ENCODE measurements at places on chromosomes 11 and 22. TPM values are rescaled to one million over a fixed set of nuclear protein-coding genes. Genes with fewer than 3 reads are reported as not detected.

The TH gene
- not detected for total RNA-seq

The ZBTB16 gene
- total RNA-seq = 0.25 TPM

DNA sequence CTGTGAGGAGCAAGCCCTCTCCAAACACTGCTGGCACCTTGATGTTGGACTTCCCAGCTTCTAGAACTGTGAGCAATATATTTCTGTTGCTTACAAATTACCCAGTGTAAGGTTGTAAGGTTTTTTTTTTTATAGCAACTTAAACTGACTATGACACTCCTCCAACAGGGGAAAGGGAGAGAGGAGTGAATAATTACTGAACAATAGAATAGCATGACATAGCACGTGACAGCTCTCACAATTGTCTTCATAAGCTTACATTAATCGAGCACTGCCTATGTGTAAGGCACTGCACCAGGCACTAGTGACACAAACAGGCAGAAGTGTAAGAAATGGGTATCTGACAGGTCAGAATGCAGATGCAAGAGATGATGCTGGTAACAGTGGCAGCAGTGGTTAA lies 136.9 kb downstream of the FAT3 start:
- DNase-seq = no peak
- no peaks in the 10 kb centered on the region for H3K27me3 ChIP-seq
- H3K27ac ChIP-seq = no peak overlapping the region
- no peaks in the 10 kb centered on the region for H3K4me1 ChIP-seq

- no peaks in the 10 kb centered on the region for H3K36me3 ChIP-seq
- no peak overlapping the region for H3K4me3 ChIP-seq
- H3K4me1 ChIP-seq = no peaks in the 10 kb centered on the region
- H3K27ac ChIP-seq = no peak overlapping the region
Measured at GRCh38 chr11:3929649-3930048, 74.2 kb downstream of the STIM1 start.

- DNase-seq = no peak
- no peak overlapping the region for H3K4me3 ChIP-seq
- H3K27me3 ChIP-seq = no peaks in the 10 kb centered on the region
- peaks cover 5% of the 10 kb centered on the region for H3K4me1 ChIP-seq
- H3K27ac ChIP-seq = no peak overlapping the region
- no peaks in the 10 kb centered on the region for H3K36me3 ChIP-seq
Measured at GRCh38 chr22:36571991-36572390, 43.0 kb upstream of the EIF3D start.

All from H1 (cell line).